Sigmoid colon (tissue), 7 donors: ENCODE measurements at places on chromosomes 5 and 9.

DNA sequence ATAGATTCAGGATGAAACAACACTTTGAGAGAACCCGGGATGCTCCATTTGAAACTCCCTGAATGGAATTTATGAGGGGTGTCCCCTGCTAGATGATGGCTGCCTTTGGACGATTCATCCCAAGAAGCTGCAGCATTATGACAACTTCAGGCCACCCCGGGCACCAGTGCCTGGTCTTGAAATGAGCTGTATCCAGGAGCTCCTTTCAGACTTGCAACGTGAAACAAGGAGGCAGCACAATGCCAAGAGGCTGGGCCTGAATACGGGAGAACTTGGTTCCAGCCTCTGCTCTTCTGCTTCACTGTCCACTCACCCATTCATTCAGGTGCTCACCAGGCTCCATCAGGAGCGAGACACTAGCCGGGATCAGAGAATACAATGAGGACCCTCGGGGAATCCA lies 78.3 kb downstream of the STK10 start:
- peaks cover 43% of the 10 kb centered on the region for H3K4me1 ChIP-seq
- no peak for DNase-seq
- H3K36me3 ChIP-seq: no peaks in the 10 kb centered on the region
- H3K27me3 ChIP-seq: no peaks in the 10 kb centered on the region
- H3K27ac ChIP-seq: no peak overlapping the region
- H3K4me3 ChIP-seq: no peak overlapping the region

GRCh38 chr9:126583144-126583760 lies 30.5 kb upstream of the LMX1B start:
- DNase-seq: no peak
- no peak overlapping the region for H3K27ac ChIP-seq
- no peaks in the 10 kb centered on the region for H3K4me1 ChIP-seq

- no peaks in the 10 kb centered on the region for H3K36me3 ChIP-seq
- peak; percentile 84 for DNase-seq
- peak overlapping the region; percentile 78 for H3K27ac ChIP-seq
- H3K4me3 ChIP-seq: peak overlapping the region; percentile 69
- H3K27me3 ChIP-seq: no peaks in the 10 kb centered on the region
Measured at GRCh38 chr5:180090098-180090768, 18.7 kb upstream of the RNF130 start.

- no peaks in the 10 kb centered on the region for H3K36me3 ChIP-seq
- DNase-seq: no peak
Measured at GRCh38 chr5:34598177-34598794, 57.8 kb upstream of the RAI14 start.

- H3K27me3 ChIP-seq: no peaks in the 10 kb centered on the region
- no peak overlapping the region for H3K4me3 ChIP-seq
- peaks cover 18% of the 10 kb centered on the region for H3K36me3 ChIP-seq
- H3K4me1 ChIP-seq: no peaks in the 10 kb centered on the region
Measured at GRCh38 chr9:98019098-98019497, 36.0 kb downstream of the ANP32B start.

DNA sequence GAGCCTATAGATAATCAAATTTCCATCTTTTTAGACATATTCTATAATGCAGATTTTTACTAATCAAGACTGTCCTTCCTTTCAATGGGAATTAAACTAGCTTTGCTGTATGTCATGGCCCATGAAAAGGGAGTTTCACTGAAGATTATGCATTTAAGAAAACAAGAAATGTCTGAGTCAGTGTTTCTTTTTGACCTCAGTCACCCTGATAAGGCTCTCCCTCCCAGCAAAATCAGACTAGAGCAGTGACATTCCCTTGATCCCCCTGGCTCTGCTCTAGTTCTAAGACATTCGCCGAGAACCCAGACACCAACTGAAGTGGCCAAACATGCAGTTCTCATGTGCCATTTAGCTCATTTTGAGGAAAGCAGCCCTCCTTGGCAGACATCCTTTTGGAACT lies 442.0 kb downstream of the ACTL7B start:
- no peak overlapping the region for H3K27ac ChIP-seq
- H3K27me3 ChIP-seq: no peaks in the 10 kb centered on the region
- DNase-seq: no peak
- H3K4me1 ChIP-seq: no peaks in the 10 kb centered on the region
- H3K4me3 ChIP-seq: no peak overlapping the region

- H3K27me3 ChIP-seq: no peaks in the 10 kb centered on the region
- DNase-seq: peak; percentile 70
- peaks cover 45% of the 10 kb centered on the region for H3K4me1 ChIP-seq
- no peaks in the 10 kb centered on the region for H3K36me3 ChIP-seq
- peak overlapping the region; percentile 68 for H3K27ac ChIP-seq
Measured at GRCh38 chr5:32506201-32506661, 61.7 kb upstream of the ZFR start.

DNA sequence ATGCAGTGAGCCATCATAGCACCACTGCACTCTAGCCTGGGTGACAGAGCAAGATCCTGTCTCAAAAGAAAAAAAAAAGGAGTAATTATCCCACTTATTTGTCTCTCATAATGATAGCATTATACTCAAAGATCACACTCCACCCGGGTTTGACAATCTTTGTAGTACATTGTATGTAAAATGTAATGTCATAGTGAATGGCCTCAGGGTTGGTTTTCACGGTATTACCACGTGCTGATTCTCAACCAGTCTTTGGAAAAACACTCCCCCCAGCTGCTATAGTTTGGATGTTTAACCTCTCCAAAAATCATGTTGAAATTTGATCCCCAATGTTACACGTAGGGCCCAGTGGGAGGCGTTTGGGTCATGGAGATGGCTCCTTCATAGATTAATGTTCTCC lies 402.4 kb upstream of the GRAMD2B start:
- no peaks in the 10 kb centered on the region for H3K36me3 ChIP-seq
- H3K27me3 ChIP-seq: no peaks in the 10 kb centered on the region
- DNase-seq: no peak
- no peak overlapping the region for H3K27ac ChIP-seq

- DNase-seq: no peak
- H3K4me3 ChIP-seq: no peak overlapping the region
- no peaks in the 10 kb centered on the region for H3K4me1 ChIP-seq
- no peak overlapping the region for H3K27ac ChIP-seq
Measured at GRCh38 chr5:99025298-99026045, 96.7 kb upstream of the CHD1 start.

DNA sequence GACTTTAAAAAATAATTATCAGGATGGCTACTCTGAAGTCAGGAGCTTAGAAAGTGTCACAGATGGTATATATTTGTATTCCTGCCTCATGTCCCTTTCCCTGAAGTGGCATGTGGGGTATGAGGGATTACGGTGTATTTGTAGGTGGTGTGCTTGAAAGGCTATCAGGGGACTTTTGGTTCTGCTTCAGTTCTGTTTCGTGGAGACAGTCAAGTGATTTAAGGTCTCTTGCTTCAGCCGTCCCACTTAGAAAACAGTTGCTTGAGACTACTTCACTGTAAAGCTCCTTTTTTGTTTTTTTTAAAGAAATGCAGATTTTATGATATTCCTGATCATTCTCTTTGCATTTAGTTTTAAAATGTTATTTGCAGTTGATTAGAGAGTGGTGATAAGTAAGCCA lies 18.3 kb downstream of the PARP8 start:
- H3K36me3 ChIP-seq: no peaks in the 10 kb centered on the region
- no peak overlapping the region for H3K4me3 ChIP-seq
